ENCODE measurements at places on chromosomes 4 and X. TPM values are rescaled to one million over a fixed set of nuclear protein-coding genes. Genes with fewer than 3 reads are reported as not detected.

The GRIA3 gene
- 0.06 TPM for total RNA-seq

The SATL1 gene
- not detected for total RNA-seq

The PDLIM3 gene
- total RNA-seq, result 12.5 TPM

The F9 gene
- not detected for total RNA-seq

The SPANXN3 gene
- total RNA-seq, result not detected

The FAM13A gene
- 17.1 TPM for total RNA-seq

The LETM1 gene
- total RNA-seq, result 37.7 TPM

- DNase-seq, result no peak
Observed at GRCh38 chr4:177108708-177109107, 201.0 kb upstream of the NEIL3 start.

DNA sequence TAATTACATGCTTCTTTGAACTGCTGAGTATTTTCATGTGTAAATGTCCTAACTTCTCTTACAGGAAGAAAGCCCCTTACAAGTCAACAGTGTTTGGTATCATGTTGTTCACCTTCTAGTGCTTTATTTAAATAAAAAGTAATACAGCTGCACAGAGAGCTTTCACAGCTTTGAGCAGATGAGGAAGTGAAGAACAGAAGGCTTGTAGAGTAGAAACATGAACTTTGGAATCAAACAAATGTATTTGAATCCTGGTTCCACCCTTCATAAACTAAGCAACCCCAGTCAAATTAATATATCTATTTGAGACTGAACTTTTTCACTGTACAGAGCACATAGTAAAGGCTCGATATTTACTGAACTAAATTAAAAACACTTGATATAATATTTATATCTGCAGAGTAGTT lies 120.5 kb downstream of the CAMK2D start:
- no peak for DNase-seq

DNA sequence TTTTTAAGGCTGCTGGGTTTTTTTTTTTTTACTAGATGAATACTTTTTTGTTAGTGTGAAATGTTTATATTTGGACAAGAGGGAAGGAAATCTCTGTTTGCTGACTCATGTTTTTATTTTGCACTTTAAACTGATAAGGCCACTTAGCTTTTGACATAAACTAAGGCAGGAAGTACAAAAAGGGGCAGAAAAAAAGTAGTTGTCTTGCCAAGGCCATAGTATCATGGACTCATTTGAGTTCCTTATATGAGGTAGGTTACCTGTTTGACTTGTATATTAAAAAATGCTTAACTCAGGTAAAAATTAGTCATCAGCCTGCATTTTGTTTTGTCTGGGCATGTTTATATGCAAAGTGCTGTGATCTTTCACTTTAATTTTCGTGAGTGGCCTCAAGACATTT lies 26.0 kb downstream of the SMAD1 start:
- peak; percentile 40 for DNase-seq

GRCh38 chr4:28548594-28548993 lies 1688.0 kb downstream of the STIM2 start:
- DNase-seq, result no peak

- DNase-seq, result no peak
Observed at GRCh38 chr4:42603862-42604261, 53.0 kb downstream of the ATP8A1 start.

DNA sequence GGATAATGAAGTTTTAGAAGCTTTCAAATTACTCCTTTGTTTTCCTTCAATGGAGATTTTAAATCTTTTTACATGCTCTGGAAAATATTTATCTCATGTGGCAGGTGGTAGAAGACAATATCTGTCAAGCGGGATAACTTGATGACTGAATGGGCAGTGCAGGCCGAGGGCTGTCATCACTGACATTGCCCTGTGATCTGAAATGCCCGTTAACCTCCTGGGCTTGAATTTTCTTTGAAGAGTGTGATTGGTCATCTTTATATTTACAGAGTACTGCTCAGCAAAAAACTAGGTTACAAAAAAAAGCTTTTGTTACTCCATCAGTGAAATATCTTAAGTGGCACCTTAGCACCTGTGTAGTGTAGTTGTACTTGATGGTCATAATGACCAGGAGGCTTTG lies 147.5 kb downstream of the GATB start:
- no peak for DNase-seq

DNA sequence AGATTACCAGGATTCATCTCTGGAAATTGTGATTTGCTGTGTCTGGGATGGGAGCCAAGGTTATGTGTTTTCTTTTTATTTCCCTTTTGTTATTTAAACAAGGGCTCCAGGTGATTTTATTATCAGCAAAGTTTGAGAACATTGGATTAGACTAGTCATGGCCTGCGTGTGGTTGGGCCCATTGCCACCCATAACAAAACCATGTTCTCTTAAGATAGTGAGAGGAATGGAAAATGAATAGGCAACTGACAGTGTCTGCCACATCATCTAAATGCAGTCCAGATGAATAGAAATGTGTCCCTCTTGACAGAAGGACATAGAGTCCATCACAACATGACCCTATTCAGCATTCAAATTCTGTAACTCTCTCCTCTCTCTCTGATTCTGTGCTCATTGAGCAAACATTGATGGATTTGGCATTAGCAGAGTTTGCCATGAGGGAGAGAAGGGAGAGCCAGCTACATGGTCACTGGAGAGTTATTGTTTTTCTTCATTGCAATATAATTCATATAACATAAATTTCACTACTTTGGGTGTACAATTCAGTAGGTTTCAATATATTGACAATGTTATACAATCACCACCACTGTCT lies 11.7 kb downstream of the XK start:
- DNase-seq, result no peak

GRCh38 chr4:63580796-63581475 lies 828.3 kb downstream of the TECRL start:
- DNase-seq, result no peak

GRCh38 chrX:32530802-32531403 lies 680.4 kb downstream of the DMD start:
- peak; percentile 25 for DNase-seq
